ENCODE measurements at places on chromosomes 7 and 10.
A peak's percentile ranks its signal among the peaks of the same experiment; 100 is the strongest.

DNA sequence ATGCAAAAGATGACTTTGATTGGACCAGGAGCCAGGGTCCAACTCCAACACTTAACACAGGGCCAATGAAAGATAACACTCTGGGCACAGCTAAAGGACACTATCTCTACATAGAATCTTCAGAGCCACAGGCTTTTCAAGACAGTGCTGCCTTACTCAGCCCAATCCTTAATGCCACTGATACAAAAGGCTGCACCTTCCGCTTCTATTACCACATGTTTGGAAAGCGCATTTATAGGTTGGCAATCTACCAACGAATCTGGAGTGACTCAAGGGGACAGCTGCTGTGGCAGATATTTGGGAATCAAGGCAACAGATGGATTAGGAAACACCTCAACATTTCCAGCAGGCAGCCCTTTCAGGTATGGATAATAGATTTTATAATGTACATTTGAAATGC is 160.7 kb downstream of the MALRD1 start:
- no peak for DNase-seq

- no peak for DNase-seq
These were observed 437.6 kb downstream of the PCDH15 start for GRCh38 chr10:54363390-54363789.

DNA sequence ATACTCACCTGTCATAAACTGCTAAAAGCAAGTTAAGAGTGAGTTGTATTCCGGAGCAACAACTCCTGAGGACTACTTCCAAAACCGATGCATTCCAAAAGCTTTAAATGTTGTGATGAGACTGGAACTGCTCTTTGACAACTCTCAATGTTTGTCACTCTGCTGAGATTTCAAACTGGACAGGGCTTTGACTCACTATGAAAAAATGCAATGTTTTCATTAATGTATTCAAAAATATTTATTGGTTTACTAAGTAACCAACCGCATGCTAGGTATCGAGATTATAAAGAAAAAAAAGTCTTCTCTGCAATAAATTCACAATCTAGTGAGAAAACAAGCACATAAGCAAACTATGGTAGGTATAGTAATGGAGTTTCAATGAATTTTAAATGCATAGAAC is 107.9 kb upstream of the GNAI1 start:
- DNase-seq: no peak

DNA sequence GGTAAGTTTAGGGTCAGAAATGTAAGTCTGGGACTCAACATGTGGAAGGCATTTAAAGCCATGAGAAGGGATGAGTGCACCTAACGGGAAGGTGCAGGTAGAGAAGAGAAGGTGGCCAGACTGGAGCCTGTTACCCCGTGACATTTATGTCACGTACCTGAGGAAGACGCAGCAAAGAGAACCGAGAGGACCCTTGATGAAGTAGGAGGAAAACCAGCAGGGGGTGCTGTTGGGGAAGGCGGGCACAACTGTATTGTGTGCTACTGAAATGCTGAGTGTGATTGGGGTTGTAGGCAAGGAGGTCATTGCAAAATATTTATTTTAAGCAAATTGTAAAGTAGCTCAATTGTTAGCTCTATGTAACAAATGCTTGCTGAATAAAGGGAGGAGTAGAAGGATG is 338.2 kb upstream of the PRKCQ start:
- no peak for DNase-seq

DNA sequence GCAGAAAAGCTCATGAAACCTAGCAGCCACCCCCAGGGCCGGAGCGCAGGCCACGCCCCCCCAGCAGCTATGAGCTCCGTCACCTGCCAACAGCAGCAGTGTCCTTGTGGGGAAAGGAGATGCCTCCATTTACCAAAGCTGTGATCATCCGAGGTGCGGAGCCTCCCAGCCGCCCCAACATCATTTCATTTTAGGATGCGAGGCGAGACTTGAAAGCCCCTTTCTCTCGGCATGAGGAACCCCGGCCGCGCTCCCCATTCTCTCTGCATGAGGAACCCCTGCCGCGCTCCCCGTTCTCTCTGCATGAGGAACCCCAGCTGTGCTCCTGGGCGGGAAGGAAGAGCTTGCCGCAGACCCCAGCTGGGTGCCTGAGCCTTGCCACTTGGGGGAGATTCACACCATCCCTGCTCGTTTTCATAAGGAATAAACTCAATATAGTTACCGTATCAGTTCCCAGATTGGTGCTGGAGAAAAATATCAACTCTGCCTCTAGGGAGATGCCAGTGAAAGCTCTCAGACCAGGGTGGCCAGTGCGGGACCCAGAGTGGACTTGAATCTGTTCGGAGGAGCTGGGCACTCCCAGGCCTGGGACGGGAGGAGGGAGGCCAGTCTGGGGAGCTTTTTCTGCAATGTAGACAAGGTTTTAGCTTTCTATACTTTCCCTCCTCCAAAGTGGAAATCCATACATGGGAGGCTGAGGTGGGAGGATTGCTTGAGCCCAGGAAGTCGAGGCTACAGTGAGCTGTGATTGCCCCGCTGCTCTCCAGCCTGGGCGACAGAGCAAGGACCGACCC is 35.0 kb downstream of the JAKMIP3 start:
- DNase-seq: peak; percentile 57

DNA sequence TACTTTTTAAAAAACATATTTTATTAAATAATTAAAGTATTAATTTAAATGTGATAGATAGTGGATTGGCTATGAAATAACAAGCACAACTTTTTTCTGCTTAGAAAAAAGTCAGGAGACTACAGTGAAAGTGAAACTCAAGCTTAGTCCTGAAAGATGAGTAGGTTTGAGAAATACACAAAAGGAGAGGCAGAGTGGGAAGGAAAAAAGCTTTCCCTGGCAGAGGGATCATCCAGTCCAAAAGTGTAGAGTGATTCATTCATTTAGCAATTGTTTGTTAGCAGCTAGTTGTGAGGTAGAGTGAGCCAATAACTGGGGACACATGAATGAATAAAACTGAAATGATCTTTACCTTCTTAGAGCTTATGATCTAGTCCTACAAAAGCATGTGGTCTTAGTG is 93.5 kb downstream of the FOXP2 start:
- no peak for DNase-seq

GRCh38 chr10:28842321-28842720 is 165.0 kb downstream of the BAMBI start:
- DNase-seq: no peak

DNA sequence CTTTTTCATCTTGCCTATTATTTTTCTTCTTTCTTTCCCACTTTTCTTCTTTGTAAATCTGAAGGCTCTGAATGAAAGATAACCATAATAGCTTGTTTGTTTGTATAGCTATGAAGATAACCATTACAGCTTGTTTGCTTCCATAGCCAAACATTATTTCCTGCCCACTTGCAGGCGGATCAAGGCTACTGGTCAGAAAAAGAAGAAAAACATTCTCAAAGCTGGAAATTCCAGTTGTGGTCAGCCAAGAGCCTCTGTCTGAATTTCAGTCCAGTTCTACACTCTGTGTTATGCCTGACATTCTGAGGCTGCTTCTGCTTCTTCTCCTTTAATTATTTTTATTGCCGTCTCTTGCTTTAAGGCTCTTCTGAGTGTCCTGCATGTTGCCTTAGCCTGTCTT is 48.9 kb downstream of the TMEM178B start:
- DNase-seq: no peak

GRCh38 chr7:7216279-7216678 is 33.9 kb downstream of the C1GALT1 start:
- no peak for DNase-seq

DNA sequence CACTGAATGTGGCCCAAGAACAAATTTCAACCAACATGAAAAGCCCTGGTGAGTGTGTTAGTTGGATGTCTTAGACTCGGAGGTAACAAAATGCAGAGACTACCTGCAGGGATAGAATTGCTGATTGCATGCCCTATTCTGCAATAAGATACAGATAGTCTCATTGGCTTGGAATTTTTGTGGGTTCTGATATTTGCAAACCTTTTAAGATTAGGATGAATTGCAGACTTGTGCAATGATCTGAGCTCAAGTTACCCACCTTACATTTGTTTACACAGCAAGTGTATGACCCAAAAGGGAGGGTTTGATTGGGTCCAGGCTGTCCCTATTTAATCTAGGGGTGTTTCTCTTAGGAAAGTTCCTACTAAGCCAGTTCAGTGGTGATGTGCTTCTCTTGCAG is 45.4 kb downstream of the GPR37 start:
- no peak for DNase-seq

DNA sequence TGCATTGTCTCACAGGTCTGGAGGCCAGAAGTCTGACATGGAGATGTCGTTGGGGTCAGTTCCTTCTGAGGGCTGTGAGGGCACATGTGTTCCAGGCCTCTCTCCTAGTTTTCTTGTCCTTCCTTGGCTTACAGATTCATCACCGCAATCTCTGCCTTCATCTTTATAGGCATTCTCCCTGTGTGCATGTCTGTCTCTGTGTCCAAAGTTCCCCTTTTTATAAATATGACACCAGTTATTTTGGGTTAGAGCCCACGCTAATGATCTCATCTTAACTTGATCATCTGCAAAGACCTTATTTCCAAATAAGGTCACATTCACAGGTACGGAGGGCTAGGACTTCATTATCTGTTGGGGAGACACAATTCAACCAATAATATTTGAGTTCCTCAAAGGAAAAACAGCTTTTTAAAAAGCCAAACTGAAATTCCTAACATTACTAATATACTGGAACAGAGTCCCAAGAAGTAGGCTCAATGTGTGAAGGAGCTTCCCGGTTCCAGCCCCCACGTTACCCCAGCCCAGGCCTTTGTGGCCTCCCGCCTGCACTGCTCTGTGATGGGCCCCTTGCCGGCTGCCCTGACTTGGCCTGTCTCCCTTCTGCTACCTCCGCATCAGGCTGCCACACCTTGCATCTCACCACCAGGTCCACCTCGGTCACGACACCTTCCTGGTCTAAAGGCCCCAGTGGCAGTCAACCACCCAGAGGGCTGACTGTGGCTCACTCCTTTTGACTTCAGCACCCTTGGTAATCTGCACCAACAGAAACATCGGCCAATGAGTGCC is 142.7 kb downstream of the KCNMA1 start:
- DNase-seq: no peak

DNA sequence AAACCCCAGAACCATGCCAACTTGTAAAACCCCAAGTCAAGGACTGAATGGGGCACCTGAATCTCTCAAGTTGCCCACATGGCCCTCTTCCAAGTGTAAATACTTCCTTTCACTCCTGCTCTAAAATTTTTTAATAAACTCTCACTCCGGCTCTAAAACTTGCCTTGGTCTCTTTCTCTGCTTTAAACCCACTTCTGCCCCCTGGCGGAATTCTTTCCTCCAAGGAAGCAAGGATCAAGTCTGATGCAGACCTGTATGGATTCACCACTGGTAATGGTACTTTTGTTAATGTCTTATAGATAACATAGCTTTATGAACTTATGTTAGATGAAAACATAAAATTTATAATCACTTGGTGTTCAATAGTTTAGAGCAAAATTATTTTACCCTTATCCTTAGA is 33.8 kb downstream of the SLC16A9 start:
- no peak for DNase-seq

- DNase-seq: no peak
These were observed 89.5 kb upstream of the ZNF438 start for GRCh38 chr10:31120961-31121685.

DNA sequence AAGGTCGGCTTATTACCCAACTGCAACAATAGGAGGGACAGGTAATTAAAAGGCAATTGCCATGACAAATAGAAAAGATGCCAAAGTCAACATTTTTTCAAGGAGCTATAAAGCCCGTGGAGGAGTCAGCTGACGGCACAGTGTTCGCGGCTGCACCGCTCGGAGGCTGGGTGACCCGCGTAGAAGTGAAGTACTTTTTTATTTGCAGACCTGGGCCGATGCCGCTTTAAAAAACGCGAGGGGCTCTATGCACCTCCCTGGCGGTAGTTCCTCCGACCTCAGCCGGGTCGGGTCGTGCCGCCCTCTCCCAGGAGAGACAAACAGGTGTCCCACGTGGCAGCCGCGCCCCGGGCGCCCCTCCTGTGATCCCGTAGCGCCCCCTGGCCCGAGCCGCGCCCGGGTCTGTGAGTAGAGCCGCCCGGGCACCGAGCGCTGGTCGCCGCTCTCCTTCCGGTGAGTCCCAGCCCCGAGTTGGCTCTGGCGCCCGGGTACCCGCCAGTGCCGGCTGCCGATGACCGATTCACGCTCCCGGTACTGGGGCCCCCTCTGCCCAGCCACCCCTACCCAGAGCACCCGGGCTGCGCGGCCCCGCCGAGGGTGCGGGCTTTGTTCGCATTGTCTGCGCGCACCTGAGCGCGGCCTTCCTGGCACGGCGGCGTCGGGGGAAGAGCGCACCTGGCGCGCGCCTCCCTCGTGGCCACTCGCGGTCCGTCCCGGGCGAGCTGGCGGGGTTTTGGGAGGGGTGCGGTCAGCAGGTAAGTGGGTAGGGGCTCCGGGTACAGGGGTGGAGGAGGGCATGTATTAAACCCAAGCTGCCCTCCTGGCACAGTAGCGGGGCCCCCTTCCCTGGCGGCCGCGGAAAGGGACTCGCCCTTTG is at the start of gene VWA2:
Gene VWA2, plus strand, starts transcription at position 138 of the 877 bp plus-strand sequence. CDS start 9,460 bp downstream, outside the sequence.
- peak; percentile 76 for DNase-seq

- DNase-seq: no peak
These were observed 1.6 kb upstream of the KBTBD2 start for GRCh38 chr7:32893207-32893524.

GRCh38 chr10:23198610-23198939 is 6.5 kb downstream of the PTF1A start:
- no peak for DNase-seq

DNA sequence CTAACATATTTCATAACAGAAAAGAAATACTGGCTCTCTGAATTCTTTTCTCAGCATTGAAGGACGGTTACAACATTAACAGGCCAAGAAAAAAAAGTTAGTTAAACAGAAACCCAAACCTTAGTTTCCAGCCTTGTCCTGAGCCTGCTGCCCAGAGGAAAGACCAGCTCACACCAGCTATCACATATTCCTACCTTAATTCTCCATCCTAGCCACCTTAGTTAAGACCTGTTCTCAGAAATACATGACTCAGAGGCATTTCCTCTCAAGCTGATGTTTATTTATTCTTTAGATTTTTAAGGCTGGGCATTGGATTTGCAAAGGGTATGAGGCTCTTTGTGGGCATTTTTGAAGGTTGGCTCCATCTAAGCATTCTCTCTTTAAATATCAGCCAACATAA is 34.3 kb upstream of the ADAM12 start:
- no peak for DNase-seq

- DNase-seq: no peak
These were observed 84.8 kb downstream of the ANLN start for GRCh38 chr7:36474283-36475010.

DNA sequence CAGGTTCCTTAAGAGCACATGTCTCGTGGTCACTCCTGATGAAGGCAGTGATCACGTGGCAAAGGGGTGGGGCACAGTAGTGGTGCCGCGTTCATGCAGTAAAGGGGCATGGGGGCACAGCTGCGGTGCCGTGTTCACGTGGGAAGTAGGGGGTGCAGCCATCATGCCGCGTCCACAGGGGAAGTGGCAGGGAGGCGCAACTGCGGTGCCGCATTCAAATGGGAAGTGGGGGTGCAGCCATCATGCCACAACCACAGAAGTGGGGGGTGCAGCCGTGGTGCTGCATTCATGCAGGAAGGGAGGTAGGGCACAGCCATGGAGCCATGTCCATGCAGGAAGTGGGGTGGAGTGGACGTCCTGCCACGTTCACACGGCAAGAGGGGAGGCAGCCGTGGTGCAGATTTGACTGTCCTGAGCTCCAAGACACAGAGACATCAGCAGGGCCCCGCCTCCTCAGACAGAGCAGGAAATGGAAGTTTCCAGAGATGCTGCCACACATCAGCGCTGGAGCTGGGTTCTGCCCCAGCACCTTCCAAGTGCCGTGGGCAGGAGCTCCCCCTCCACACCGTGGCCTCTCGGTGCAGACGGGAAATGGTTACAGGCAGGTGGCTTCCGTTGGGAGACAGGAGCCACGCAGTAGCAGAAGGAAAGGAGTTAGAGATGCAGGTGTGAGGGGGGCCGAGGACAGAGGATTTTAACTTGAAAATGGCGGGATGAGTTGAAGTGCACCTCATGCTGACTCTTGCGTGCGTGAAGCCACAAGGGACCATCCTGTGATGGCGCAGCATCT is 95.0 kb upstream of the DDC start:
- DNase-seq: no peak

Data from type B pancreatic cell (in vitro differentiated cells).